ENCODE measurements at places on chromosomes 11 and 22. TPM values are rescaled to one million over a fixed set of nuclear protein-coding genes. Genes with fewer than 3 reads are reported as not detected.
A peak's percentile ranks its signal among the peaks of the same experiment; 100 is the strongest.

DNA sequence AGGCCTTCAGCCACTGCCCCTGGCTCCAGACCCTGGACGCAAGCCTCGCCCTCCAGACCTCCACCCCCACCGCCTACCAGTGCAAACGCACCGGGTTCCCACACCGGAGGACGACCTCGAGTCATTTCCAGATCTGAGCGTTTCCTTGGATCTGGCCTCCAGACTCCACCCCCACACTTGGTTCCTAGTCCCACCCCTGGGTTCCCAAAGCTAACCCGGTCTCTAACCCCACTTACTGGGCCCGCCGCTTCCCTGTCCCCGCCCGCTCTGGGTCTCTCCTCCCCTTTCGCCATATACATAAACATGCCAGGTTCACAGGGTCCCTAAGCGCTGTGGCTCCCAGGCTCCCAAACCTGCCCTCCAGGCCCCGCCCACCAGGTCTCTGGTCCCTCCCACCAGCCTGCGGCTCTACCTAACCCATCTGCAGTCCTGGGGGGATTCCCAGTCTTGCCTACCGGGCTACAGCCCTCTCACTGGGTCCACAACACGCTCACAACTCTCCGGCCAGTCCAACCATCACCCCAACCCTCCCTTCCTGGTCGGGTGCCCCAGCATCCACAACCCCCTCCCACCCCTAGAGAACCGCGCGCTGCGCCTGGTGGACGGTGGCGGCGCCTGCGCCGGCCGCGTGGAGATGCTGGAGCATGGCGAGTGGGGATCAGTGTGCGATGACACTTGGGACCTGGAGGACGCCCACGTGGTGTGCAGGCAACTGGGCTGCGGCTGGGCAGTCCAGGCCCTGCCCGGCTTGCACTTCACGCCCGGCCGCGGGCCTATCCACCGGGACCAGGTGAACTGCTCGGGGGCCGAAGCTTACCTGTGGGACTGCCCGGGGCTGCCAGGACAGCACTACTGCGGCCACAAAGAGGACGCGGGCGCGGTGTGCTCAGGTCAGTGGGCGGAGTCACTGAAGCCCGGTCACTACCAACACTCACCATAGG, 36.7 kb downstream of the CD6 start:
- no peak for DNase-seq
- no peaks in the 10 kb centered on the region for H3K27me3 ChIP-seq
- H3K4me3 ChIP-seq: peak overlapping the region; percentile 55
- no peaks in the 10 kb centered on the region for H3K36me3 ChIP-seq

GRCh38 chr22:45804986-45805325, 133.3 kb downstream of the ATXN10 start:
- no peak overlapping the region for H3K4me3 ChIP-seq
- H3K4me1 ChIP-seq: no peaks in the 10 kb centered on the region
- H3K27me3 ChIP-seq: no peaks in the 10 kb centered on the region
- H3K27ac ChIP-seq: no peak overlapping the region

RIBC2 gene
- 0.06 TPM for polyA plus RNA-seq

GRIA4 gene
- polyA plus RNA-seq: not detected

TAF10 gene
- polyA plus RNA-seq: 254 TPM

SPTBN2 gene
- polyA plus RNA-seq: 0.88 TPM

ANO5 gene
- 4.4 TPM for polyA plus RNA-seq

DNA sequence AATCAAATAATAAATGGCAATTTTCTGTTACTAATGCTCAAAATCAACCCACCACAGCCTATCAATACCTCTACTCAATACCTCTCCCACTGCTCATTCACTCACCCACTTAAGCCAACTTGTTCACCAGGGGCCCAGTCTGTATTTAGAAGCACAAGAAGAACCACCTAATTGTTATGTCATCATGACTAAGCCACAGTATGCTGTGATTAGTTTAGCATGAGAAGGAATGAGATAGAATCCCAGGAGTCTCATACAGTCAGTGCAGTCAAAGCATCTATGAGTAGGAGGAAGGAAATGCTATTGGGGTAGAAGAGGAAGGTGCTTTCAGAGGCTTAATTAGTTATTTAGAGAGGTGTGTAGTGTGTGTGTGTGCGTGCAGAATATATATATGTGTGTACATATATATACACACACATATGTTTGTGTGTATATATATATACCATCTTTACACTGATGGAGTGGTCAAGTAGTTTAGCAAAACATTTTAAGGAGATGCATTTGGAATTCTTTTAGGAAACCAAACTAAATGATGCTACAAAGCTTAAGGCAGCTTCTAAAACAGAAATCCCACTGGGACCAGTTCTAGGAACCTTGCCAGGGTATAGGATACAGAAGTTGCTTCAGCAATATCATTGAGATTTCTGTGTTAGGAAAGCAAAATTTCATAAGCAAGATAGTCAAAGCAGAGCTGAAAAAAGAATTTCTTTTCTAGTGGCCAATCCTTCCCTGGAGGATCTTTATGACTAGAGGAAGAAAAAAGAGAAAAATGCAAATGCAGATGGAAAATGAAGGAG, 27.5 kb downstream of the KCNA4 start:
- no peak for DNase-seq
- no peaks in the 10 kb centered on the region for H3K27me3 ChIP-seq
- no peak overlapping the region for H3K4me3 ChIP-seq
- no peaks in the 10 kb centered on the region for H3K4me1 ChIP-seq
- H3K27ac ChIP-seq: no peak overlapping the region
- no peaks in the 10 kb centered on the region for H3K36me3 ChIP-seq

H19 gene
- polyA plus RNA-seq: 1,642 TPM

GRCh38 chr11:62137881-62138629, 14.2 kb downstream of the INCENP start:
- H3K4me3 ChIP-seq: no peak overlapping the region

- peaks cover 36% of the 10 kb centered on the region for H3K36me3 ChIP-seq
- H3K4me1 ChIP-seq: peaks cover 21% of the 10 kb centered on the region
- no peak overlapping the region for H3K4me3 ChIP-seq
- no peaks in the 10 kb centered on the region for H3K27me3 ChIP-seq
- H3K27ac ChIP-seq: no peak overlapping the region
- no peak for DNase-seq
Observed at GRCh38 chr11:77668760-77669159, 31.2 kb upstream of the CLNS1A start.

OR8H3 gene
- not detected for polyA plus RNA-seq

GRCh38 chr11:72140661-72141060, 5.1 kb downstream of the FOLR3 start:
- no peak overlapping the region for H3K27ac ChIP-seq
- DNase-seq: no peak
- no peaks in the 10 kb centered on the region for H3K27me3 ChIP-seq
- no peaks in the 10 kb centered on the region for H3K36me3 ChIP-seq
- peaks cover 16% of the 10 kb centered on the region for H3K4me1 ChIP-seq
- no peak overlapping the region for H3K4me3 ChIP-seq

NLRP14 gene
- not detected for polyA plus RNA-seq

LRRC74B gene
- not detected for polyA plus RNA-seq

HTR3B gene
- polyA plus RNA-seq: not detected

- DNase-seq: peak; percentile 83
- H3K36me3 ChIP-seq: peaks cover 97% of the 10 kb centered on the region
- H3K27ac ChIP-seq: peak overlapping the region; percentile 53
- H3K27me3 ChIP-seq: no peaks in the 10 kb centered on the region
Observed at GRCh38 chr22:29821291-29822016, 16.6 kb downstream of the ASCC2 start.

DNA sequence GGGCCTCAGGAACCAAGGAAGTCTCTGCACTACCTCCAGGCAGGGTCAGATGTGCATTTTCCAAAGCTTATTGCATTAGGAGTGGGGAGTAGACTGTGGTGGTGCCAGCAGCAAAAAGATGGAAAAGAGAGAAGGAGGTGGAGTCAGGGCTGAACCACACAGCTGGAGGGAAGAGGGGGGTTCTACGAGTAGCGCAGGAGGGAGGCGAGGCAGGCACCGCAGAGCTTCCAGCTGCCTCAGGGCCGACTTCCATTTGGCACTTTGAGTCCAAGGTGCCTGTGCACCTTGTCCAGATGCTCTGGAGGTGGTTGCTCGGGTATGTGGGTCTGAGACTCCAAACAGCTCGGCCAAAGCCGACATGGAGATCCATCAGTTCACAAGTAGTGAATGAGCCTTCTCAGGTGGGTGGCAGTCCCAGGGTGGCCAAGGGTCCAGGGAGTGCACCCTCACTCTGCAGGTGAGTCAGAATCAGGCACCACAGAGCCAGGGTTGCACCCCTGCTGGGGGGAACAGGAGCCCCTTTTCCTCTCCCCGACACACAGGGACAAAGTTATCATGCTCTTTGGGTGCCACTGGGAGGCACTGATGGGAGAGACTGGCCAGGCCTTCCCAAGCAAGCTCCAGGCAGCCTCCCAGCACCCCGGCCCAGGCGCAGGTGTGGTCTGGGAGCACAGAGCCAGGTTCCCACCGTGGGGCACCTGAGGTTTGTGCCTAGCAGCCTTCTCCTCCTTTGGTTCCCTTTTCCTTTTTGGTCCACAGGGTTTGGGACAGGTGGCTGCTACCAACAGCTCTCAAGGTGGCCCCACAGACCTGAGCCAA, 30.2 kb downstream of the GGT5 start:
- no peak overlapping the region for H3K4me3 ChIP-seq
- no peak for DNase-seq
- H3K27ac ChIP-seq: no peak overlapping the region
- no peaks in the 10 kb centered on the region for H3K27me3 ChIP-seq

CPT1A gene
- polyA plus RNA-seq: 18.8 TPM

YAP1 gene
- polyA plus RNA-seq: 19.8 TPM

PYGM gene
- polyA plus RNA-seq: 90.1 TPM

GRCh38 chr11:3165152-3165705, at the start of gene OSBPL5:
Gene OSBPL5, minus strand, starts transcription at chr11:3165310. Its CDS starts 36,162 bp downstream, at chr11:3129148.
- H3K27ac ChIP-seq: peak within 1 kb of the TSS; percentile 80
- no peaks in the 10 kb centered on the region for H3K36me3 ChIP-seq
- H3K4me3 ChIP-seq: peak within 1 kb of the TSS; percentile 92
- peak; percentile 86 for DNase-seq
- peaks cover 53% of the 10 kb centered on the region for H3K4me1 ChIP-seq

- peaks cover 29% of the 10 kb centered on the region for H3K4me1 ChIP-seq
- no peak overlapping the region for H3K27ac ChIP-seq
- H3K27me3 ChIP-seq: no peaks in the 10 kb centered on the region
Observed at GRCh38 chr11:46050662-46051061, 70.6 kb downstream of the PHF21A start.

BTBD18 gene
- not detected for polyA plus RNA-seq

DNA sequence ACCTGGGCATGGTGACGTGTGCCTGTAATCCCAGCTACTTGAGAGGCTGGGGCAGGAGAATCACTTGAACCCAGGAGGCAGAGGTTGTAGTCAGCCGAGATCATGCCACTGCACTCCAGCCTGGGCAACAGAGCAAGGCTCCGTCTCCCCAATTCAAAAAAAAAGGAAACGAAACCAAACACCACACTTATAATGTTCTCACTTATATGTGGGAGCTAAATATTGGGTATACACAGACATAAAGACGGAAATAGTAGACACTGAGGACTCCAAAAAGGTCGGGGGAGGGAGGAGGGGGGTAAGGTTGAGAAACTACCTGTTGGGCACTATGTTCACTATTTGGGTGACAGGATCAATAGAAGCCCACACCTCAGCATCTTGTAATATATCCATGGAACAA, 94.3 kb downstream of the GAB2 start:
- peaks cover 34% of the 10 kb centered on the region for H3K4me1 ChIP-seq
- H3K27me3 ChIP-seq: no peaks in the 10 kb centered on the region
- no peaks in the 10 kb centered on the region for H3K36me3 ChIP-seq
- H3K4me3 ChIP-seq: no peak overlapping the region

DNA sequence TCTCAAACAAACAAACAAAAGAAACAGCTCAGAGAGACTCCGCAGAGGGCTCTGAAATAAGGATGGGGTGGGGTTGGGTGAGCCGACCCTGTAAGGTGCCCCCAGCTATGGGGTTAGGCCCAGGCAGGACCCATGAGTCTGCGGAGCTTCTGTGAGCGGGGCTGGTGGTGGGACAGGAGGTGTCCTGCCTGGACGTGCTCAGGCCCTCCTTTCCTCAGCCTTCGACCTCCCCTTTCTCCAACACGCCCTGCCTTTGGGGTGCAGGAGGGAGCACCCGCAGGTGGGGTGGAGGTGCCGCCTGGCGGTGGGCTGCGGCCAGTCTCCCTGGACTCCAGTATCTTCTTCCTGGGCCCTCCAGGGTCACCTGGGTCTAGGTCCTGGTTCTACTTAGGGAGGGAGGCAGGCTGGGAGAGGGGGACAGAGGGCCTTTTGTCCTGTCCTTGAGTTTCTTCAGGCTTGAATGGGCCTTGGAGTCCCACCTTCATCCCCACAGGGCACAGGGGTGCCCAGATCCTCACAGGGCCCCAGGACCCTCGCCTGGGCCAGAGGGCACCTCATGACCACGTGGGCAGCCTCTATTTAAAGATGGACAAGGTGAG, 12.3 kb downstream of the PRR33 start:
- H3K27ac ChIP-seq: peak overlapping the region; percentile 100
- peak; percentile 15 for DNase-seq
- H3K27me3 ChIP-seq: no peaks in the 10 kb centered on the region
- peaks cover 9% of the 10 kb centered on the region for H3K36me3 ChIP-seq
- peaks cover 85% of the 10 kb centered on the region for H3K4me1 ChIP-seq
- no peak overlapping the region for H3K4me3 ChIP-seq

F2 gene
- 0.04 TPM for polyA plus RNA-seq

DNA sequence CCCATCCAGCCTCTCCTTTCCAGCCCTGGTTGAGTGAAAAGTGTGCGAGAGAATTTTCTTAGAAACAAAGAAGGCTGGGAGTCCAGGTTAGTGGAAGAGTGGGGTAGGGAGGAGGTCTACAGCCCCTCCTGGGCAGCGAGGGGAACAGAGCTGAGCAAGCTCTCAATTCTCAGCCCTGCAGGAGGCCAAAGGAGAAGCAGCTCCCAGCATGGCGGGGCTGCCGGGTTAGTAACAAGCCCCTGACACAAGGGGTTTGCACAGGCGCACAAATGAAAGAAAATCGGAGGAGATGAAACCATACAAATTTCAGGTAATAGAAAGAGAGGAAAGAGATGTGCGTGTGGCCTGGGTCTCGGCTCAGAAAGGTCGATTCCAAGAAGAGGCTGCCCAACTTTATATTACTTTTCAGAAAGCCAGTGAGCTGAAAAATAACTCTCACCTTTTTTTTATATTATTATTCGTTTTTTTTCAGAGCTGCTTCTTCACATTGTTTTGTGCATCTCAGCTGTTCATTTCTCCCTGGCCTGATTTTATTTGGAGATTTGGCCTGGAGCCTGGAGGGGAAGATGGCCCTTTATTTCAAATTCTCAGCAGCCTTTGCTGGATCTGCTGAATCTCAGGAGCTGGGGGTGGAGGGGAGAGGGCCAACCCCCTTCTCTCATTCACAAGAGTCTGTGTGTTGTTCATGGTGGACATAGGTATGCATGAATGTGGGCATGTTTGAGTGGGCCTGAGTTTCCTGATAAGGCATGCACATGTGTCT, 583.2 kb downstream of the BUD13 start:
- H3K4me3 ChIP-seq: no peak overlapping the region
- peaks cover 9% of the 10 kb centered on the region for H3K4me1 ChIP-seq
- no peak overlapping the region for H3K27ac ChIP-seq
- peaks cover 20% of the 10 kb centered on the region for H3K27me3 ChIP-seq
- DNase-seq: no peak

FAM180B gene
- polyA plus RNA-seq: 0.07 TPM
